ENCODE measurements at places on chromosomes 3 and 15.

- DNase-seq, result no peak
Observed at GRCh38 chr3:109132801-109133473, 3.6 kb upstream of the C3orf85 start.

DNA sequence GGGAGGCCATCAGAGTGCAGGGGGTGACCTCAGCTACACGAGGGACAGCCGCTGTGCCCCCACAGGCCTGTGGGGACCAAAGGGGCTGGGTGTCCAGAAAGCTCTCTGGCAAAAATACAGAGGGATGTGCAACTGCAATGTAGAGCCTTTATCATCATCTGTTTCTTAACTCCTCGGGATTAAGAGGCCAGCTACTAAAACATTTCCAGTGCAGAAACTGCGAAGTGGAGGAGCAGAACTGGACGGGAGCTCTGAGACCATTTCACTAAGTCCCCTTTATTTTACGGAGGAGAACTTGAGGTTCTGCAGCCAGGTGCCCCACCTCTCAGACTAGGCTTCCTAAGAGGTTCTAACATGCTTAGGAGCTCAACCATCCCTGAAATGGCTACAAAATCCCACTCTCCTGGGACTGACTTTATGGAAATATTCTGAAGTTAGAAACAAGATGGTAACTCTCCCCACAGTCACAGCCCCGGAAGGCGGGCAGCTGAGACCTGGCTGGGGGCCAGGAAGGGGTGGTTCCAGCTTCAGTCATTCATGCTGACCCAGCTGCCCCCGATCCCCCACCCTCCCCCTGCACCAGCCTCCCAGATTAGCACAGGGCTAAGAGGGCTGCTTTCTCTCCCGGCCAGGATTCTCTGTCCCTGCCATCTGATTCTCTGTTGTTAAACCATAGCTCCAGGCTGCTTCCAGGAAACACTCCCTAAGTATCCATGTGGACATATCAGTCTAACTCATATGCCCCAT, 40.3 kb downstream of the UMPS start:
- no peak for DNase-seq

GRCh38 chr3:54835701-54836100, 92.2 kb downstream of the LRTM1 start:
- no peak for DNase-seq

DNA sequence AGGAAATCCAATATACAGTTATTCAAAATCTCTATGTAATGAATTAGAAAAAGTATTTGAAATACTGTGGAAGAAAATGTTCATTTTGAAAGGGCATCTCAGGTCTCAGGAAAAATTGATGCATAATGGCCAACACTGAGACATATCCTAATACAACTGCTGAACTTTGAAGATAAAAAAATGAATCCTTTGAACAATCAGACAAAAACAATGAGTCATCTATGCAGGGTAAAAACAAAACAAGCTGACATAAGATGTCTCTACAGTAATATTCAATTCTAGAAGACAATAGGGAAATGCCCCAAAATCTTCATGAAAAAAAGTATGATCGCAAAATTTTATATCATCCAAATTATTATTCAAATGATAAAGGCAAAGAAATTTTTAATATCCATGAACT, 34.0 kb upstream of the ZNF280D start:
- DNase-seq, result no peak

- no peak for DNase-seq
Observed at GRCh38 chr15:60399931-60400330, 2.1 kb upstream of the ANXA2 start.

DNA sequence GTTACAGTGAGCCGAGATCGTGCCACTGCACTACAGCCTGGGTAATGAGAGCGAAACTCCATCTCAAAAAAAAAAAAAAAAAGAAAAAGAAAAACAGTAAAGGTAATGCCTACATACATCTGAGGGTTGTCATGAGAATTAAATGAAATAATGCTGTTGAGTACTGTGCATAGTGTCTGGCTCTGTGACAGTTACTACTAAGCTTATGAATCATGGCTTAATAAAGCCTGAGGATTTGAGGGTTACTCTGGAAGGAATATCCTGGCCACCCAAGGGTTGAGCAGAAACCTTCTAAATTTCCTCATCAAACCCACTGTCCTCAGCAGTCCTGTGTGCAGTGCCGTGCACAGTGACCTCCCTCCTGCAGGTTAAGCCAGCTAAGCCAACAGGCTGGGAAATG, 26.8 kb upstream of the ELP6 start:
- DNase-seq, result no peak

DNA sequence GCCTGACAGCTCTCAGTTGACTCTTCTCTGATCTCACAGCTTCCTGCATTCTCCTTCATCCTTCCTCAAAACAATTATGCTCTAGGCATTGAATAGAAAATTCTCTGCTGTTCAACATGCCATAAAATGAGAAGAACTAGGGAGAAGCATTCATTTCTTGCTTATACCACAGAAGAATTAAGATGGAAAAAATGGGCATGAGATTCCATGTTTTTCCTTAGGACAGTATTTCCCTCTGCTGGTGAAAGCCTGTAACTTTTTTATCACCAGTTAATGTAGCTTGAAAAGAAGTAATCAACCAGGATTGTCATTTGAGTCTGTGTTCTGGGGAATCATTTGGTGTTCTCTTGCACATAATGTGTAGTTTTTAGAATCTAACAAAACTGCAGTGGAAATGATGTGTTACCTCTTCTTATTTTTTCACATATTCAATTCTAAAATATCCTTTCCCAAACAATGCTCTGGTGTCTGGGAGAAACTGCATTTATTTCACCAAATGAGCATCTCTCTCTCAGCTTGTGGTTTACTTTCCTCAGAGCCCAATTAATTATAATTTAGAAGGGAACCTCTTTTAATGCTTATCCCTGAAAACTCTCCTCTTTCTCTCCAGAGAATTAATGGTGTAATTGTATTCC, 92.8 kb upstream of the DCBLD2 start:
- DNase-seq, result peak; percentile 20
